ENCODE measurements at places on chromosomes 7 and 10.
A peak's percentile ranks its signal among the peaks of the same experiment; 100 is the strongest.

DNA sequence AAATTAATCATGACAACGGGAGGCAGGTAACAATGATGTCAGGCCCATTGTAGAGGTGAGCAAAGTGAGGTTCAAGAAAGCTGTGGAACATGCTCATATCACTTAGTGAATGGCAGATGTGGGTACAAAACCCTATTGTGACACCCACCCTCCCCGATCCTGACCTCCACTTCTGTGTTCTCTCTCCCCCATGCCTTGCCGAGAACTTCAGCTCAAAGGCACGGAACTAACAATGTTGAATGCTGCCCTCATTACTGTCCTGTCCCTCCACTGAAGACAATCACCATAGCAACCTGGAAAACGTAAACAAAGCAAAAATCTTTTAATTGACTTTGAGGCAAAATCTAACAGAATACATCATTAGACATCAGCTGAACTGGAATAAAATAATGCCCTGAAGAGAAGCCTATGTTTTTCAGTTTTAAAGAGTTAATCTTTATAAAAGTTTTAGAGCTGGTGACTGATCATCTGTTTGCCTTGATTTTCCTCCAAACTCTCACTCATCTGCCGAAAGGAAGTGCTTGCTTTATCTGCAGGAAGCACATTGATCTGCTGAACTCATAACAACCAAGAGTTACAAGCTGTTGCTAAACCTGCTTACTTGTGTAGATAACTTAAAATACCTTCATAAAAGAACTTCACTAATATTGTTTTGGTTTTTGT, 133.6 kb downstream of the CUBN start:
- no peak for DNase-seq

GRCh38 chr7:83708531-83708930, 59.6 kb upstream of the SEMA3E start:
- DNase-seq: no peak

DNA sequence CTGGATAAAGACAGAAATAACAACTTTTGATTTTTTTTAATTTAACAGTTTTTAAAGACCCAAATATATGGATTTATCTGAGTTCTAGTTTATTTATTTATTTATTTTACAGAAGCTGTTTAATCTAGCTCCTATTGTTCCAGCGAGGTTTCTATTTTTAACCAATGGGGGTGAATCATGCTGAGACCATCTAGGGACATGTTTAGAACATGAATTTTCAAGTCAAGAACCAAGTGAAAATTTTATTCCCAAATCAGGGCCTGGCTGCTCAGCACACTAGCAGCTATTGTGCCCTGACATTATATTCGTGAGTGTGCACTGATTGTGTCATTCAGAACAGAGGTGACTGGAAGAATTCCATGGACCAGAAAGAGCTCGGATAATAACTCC, 24.6 kb upstream of the MPP7 start:
- no peak for DNase-seq

DNA sequence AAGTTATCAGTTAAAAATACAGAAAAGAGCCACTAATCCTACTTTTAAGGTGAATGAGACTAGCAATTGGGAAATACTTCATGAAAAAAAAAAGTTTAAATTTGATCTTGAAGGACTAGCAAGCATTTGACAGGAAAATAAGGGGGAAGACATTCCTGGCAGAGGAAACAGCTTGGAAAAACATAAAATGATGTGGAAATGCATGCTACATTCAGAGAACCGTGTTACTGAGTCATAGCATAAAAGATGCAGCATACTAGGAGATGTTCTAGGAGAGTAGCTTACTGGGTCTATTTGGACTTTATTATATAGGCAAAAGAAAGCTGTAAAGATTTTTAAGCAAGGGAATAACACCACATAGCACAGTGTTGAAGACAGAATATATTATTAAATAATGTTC, 108.6 kb upstream of the COL1A2 start:
- no peak for DNase-seq

DNA sequence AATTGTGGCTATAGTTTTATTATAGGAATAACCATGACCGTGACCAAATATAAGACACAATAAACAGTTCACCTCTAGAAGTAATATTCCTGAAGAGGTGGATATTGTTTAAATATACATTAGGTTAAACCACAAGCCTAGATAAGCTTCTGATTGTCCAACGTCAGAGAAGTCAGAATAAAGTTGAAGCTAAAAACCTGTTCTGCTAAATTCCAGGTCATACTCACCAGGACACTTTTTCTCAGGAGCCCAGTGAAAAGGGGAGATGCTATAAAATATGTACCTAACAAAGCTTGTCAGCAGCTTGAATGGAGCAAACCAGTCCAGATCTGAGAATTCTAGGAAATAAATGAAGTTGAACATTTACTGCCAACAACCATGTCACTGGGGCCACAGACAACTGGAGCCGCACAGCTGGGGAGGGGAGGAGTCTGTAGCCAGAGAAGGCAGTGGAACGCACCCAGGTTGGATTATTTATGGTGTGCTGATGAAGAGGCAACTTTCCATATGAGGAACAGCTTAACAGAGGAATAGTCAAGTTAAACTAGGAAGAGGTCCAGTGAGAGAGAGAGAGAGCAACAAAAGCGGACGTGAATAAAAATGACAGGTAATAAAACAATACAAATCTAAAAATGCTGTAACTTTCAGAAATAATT, 191.1 kb downstream of the ZNF438 start:
- DNase-seq: no peak

GRCh38 chr10:95069286-95069685, at the start of gene CYP2C8:
Gene CYP2C8 (minus strand): TSS chr10:95069497. CDS start chr10:95069402, 95 bp downstream.
- no peak for DNase-seq

DNA sequence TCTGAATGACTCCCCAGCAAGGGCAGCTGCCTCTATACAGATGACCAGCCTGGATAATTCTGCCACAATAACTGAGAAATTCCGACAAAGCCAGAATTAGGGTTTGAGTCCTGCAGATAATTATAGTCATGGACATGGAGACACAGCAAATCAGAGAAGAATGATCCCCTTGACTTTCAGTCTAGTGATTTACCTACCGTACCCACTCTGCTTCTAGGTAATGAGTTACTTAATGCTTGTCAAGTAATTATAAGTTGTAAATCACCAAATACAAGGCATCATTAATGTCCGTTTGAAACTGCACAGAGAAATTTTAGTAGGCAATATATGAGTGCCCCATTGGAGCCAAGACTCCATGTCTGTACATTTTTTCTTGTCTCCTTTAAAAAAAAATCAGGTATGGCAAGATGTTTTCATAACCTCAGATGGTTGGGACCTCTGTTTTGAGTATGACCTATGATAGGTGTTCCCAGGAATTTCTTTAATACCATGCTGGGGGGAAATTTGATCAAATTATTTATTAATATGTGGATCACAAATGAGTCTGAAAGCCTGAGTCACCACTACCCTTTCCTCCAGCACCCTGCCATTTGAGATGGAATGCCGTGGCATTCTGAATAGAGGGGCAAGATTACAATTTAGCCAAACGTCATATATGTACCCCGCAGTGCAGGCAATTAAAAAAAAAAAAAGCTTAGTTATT, 5.5 kb upstream of the ARID5B start:
- no peak for DNase-seq

DNA sequence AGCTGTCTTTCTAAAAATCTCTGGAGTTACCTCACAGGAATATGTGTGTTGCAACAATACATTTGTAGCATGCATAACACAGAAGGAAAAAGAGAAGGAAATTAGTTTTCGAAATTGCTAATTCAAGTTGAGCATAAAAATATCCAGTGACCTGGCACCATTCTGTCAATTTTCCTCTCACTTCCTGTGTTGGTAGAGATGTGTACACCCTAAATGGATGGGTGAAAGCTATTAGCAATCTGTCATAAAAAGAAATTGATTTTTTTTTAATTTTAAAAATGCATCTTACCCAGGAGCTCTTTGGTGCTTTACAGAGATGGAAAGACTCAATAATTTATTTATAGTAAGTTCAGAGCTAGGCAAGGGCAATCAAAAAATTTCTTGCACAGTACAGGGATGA, 333.3 kb upstream of the TMEM229A start:
- DNase-seq: no peak

DNA sequence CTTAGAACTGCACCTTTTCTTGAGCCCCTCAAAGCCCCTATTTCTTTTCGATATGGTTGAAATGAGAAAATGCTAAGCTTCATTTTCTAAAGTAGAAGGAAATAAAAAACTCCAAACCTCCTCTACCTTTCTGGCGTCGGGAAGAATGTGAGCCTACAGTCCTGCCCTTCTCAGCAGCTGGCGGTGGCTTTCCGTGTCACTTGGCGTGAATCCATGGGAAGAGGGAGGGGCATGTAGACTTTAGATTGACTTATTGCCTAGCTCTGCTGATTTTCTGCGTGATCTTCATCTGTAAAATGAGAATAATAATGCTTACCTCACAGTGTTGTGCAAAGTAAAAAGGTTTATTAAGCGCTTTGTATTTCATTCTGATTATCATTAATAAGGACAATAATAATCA, 35.0 kb downstream of the PRR15 start:
- DNase-seq: no peak

- DNase-seq: peak; percentile 83
Observed at GRCh38 chr10:97713826-97714400, 383 bp downstream of the MARVELD1 start.

- no peak for DNase-seq
Observed at GRCh38 chr10:6813856-6814255, 233.8 kb upstream of the PRKCQ start.

DNA sequence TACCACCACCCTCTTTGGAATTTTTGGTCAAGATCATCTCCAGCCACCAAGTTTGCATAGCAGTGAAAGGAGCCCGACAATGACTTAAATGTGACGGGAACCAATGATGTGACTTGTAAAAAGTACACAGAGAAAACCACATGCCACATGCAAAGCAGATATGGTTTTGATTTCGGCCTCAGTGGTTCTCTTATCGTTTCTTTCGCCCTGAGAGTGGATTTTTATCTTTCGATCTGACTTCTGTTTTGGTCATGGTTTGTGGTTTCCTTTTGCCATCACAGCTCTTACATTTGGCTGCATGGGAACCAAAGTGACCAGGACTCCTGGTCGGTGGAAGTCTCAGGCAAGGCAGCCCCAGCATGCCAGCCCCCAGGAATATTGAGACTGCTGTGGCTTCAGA, 31.5 kb downstream of the TCF7L2 start:
- no peak for DNase-seq

- no peak for DNase-seq
Observed at GRCh38 chr7:74043523-74043951, 15.6 kb downstream of the ELN start.

GRCh38 chr7:30505174-30505697, 607 bp upstream of the GGCT start:
- DNase-seq: no peak

- no peak for DNase-seq
Observed at GRCh38 chr10:110336111-110336721, 31.5 kb upstream of the SMNDC1 start.

GRCh38 chr10:80322158-80322557, 32.7 kb upstream of the MAT1A start:
- DNase-seq: no peak

DNA sequence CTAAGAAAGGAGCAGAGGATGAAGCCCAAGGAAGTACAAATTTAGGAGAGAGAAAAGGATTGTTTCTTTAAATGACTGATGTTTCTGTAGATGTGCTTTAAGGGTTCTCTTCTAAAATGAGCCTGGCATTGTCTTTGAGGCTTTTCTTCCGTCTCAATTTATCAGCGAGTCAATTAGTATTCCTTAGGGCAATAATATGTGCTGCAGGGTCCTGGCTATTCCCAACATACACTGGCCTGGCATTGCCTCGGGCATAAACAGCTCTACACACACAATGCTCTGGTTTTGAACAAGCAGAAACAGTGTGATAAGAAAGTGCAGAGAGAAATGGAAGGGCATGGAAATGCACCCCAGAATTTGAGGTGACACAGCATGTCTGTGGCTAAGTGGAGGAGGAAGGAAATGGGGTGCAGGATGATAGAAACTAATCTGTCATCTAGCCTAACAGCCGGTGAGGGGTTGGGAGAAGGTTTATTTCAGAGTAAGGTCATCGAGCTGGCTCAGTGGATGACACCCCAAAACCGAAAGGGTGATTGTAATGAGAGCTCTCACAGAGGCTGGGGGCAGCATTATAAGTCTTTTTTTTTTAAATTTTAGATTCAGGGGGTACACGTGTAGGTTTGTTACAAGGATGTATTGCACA, 67.5 kb upstream of the ARHGAP21 start:
- DNase-seq: no peak

- peak; percentile 66 for DNase-seq
Observed at GRCh38 chr7:44066494-44067063, 1.2 kb upstream of the PGAM2 start.

GRCh38 chr7:137878333-137878961, 31.7 kb upstream of the DGKI start:
- no peak for DNase-seq

- DNase-seq: no peak
Observed at GRCh38 chr7:31982962-31983361, 87.2 kb downstream of the PDE1C start.

GRCh38 chr10:92552310-92552709, 21.6 kb downstream of the IDE start:
- DNase-seq: no peak

GRCh38 chr7:49150486-49150885, 226.1 kb downstream of the CDC14C start:
- no peak for DNase-seq

DNA sequence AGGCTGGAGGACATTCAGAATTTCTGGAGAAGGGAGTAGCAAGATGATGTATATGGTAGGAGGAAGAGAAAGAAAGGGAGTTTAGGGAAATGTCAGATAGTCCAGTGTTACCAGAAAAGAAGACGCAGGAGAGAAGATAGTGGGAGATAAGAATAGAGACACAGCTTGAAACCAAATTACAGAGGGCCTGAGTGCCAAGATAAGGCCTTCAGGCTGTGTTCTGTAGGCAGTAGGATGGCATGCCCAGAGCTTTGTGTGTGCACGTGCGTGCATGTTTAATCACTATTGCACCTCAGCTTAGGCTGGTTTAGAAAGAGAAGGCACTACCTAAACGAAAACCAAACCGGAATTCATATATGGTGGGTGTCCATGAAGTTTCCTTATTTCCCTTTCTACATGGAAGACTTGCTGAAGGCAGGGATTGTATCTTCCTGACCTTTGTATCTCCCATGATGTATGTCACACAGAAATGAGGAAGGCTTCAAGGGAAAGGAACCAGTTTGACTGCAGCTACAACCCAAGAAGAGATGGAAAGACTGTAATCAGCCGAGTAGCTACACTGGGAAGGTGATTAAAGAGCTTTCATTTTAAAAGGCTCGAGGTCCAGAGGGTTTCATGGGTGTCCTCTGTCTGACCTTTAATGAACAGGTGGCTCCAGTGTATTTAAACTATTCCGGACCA, 35.8 kb upstream of the BHLHA15 start:
- DNase-seq: no peak
